ENCODE measurements at places on chromosomes 5 and 9.

GRCh38 chr5:87354496-87354895, 58.2 kb downstream of the CCNH start:
- DNase-seq = no peak

DNA sequence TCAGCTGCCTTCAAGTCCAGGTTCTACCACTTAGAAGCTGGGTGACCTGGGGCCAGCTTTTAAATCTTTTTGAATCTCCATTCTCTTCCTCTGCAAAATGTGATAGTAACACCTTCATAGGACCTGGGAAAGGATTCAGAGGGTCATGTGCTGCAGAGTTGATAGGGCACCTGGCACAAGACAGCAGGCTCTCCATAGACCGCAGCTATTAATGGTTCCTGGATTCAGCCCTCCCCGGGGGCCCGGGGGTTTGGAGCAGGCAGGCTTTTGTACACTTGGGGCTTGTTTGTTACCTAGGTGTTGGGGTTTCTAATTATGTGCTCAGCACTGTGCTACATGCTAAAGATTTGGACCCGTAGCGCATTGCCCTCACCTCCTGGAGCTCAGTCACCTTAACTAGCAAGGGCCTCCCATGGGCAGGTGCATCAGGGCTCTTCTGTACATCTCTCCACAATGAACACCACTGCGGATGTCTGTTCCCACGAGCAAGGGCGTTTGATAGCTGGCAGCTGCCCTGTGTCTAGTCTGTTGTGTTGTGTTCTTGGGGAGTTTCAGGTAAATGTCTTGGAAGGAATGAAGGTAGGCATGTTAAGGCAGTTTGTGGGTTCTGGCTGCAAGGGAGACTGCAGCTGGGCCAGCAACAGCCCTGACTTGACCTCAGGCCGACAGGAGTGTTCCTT, 12.1 kb downstream of the PRRC2B start:
- DNase-seq = no peak

GRCh38 chr5:55160493-55161209, 680 bp downstream of the GPX8 start:
- DNase-seq = no peak

- no peak for DNase-seq
Measured at GRCh38 chr5:34669931-34670516, 13.9 kb downstream of the RAI14 start.

DNA sequence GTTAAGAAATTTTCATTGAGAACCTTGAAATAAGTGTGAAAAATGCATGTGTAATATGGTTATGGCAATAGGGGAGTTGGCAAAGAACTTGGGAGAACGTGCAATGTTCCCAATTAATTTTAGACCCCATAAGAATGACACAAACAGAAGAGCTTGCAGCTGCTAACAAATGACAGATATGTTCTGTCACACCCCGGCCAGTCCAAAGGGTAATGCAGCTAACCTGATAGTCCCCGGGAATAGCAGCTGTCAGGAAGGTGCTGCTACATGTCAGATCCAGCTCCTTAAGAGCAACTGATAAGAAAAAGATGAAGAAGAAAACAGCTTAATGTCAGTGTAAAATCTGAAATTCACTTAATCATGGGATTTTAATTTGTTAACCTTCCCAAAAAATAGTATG, 30.4 kb downstream of the SEMA5A start:
- no peak for DNase-seq

- DNase-seq = no peak
Measured at GRCh38 chr5:160435532-160435931, 13.9 kb downstream of the PTTG1 start.

- no peak for DNase-seq
Measured at GRCh38 chr5:173354645-173355044, 26.4 kb upstream of the STC2 start.

GRCh38 chr5:173027905-173028304, 28.2 kb upstream of the CREBRF start:
- no peak for DNase-seq

DNA sequence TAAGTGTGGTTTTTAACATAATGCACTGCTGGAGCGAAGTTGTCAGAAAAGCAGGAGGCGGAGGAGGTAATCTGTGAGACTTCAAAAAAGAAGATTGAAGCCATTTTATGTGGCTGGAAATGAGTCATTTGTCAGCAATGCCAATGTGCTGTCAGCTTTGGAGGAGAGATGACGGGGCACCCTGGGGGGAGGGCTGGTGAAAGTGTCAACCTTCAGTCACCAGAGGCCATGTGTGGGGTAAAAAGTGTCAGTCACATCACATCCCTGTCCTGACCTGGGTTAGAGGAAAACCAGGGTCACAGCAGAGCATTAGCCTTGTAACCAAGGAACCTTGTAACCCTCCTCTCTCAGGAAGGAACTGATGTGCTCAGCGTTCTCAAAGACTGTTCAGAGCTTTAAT, 59.1 kb downstream of the TLR4 start:
- DNase-seq = no peak

DNA sequence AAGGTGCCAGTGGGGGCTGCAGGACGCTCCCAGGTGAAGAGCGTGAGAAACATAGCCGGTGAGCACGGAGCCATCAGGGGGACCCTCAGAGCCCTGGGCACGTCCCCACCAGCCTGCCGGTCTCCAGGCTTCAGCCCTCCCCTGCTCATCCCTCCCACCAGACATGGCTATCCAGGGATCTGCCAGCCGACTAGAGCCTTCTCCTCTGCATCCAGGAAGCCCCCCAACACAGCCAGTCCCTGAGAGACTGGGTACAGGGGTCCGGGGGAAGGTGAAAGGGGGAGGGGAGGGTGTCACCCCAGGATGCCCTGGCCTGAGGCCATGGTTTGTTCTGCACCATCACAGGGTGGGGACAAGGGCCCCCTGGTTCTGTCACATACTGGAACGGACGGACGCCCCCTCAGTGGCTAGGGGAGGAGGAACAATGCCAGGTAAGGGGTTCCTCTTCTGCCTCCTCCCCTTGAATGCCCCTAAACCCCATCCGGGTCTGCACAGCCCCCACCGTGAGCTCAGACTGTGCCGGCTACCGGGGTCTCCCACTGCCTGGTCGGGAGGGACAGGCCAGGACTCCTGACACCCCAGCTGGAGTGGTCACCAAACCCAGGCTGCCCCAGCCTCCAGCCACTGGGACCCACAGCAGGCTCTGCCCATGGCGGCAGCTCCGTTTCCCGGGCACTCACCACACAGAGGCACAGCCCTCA, 34.3 kb downstream of the NACC2 start:
- no peak for DNase-seq

DNA sequence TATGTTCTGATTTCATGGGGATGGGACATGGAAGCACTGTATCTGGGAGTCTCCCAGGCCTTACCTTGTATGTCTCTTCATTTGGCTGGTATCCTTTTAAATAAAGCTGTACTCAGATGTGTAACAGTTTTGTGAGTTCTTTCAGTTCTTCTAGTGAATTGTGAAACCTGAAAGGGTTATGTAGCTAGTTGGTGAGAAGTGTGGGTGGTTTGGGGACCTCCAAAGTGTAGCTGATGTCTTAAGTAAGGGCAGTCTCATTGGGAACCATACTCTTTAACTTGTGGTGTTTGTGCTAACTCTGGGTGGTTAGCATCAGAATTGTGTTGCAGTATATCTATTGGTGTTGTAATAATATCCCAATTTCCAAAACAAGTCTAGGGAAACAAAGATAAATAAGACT, 166.9 kb upstream of the CCNH start:
- DNase-seq = no peak

GRCh38 chr9:135076143-135076875, 11.2 kb upstream of the OLFM1 start:
- DNase-seq = no peak

GRCh38 chr9:90107726-90108655, 503.2 kb downstream of the GADD45G start:
- DNase-seq = no peak

DNA sequence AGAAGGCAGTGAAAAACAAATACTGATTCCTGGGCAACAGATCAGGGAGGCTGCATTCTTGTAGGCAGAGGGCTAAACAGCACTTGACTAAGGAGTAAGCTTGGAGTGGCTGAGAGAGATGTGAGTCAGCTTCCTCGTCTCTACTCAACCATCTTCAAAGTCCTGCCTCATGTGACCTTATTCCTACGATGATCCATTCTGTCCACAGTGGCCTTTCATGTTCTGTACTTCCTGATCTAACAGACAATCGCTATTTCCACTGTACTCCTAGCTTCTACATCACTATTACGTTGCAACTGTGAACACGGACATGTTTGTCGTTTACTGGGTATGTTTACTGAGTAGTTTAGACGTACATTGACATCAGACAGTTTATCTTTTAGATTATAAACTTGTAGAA, 365.4 kb downstream of the ARL15 start:
- DNase-seq = no peak

GRCh38 chr5:93915142-93915553, 173.7 kb upstream of the POU5F2 start:
- peak; percentile 26 for DNase-seq

GRCh38 chr9:37531699-37532098, 44.5 kb downstream of the FBXO10 start:
- no peak for DNase-seq

DNA sequence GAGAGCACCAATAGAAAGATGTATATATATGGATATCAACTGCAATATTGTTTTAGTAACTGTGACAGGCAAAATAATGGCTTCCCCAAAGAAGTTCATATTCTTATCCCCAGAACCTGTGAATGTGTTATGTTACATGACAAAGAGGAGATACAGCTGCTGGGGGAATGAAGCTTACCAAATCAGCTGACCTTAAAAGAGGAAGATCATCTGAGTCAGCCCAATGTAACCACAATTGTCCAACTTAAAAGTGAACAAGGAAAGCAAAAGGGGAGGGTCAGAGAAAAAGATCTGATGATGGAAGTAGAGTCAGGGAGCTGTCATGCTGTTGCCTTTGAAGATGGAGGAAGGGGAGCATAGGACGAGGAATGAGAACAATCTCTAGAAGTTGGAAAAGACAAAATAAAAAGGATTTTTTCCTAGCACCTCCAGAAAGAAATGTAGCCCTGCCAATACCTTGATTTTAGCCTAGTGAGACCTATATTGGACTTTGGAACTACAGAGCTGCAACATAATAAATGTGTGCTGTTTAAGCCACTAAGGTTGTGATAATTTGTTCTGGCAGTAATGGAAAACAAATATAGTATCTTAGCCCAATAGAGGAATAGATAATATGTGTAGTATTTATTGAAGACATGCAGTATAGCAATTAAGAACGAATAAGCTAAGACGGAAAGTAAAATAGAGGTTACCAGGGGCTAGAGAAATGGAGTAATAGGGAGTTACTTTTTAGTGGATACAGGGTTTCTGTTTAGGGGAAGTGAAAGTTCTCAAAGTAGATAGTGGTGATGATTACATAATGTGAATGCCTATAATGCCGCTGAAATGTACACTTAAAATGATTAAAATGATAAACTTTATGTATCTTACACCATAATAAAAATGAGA, 115.9 kb downstream of the PIK3R1 start:
- no peak for DNase-seq

- no peak for DNase-seq
Measured at GRCh38 chr9:131810351-131811170, 70.7 kb upstream of the RAPGEF1 start.

GRCh38 chr9:126036881-126037291, 289.7 kb downstream of the PBX3 start:
- DNase-seq = no peak

DNA sequence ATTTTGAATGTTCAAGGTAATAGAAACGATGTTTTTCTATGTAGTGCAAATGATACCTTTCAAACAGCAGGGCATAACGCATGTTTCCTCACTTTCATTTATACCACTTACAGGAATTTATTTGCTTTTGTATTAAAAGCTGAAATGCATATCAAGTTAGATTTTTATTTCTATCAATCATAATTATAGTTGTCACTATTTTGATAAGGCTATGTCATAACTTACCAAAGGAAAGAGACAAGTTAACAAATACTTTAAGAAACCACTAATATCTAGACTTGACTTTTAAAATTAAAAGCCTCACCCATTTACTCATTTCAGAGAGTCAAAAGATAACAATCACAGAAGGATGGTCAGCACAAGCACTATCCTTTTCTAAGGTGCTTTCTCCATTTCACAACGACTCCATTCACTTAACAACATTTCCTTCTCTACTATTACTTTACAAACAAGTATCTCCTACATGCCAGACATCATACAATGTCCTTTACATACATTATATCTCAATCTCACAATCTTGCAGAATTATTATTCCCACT, 12.6 kb downstream of the ERP44 start:
- no peak for DNase-seq

- DNase-seq = no peak
Measured at GRCh38 chr5:138504799-138505198, 38.2 kb downstream of the ETF1 start.

- DNase-seq = no peak
Measured at GRCh38 chr5:75622564-75622963, 11.3 kb downstream of the ANKDD1B start.

DNA sequence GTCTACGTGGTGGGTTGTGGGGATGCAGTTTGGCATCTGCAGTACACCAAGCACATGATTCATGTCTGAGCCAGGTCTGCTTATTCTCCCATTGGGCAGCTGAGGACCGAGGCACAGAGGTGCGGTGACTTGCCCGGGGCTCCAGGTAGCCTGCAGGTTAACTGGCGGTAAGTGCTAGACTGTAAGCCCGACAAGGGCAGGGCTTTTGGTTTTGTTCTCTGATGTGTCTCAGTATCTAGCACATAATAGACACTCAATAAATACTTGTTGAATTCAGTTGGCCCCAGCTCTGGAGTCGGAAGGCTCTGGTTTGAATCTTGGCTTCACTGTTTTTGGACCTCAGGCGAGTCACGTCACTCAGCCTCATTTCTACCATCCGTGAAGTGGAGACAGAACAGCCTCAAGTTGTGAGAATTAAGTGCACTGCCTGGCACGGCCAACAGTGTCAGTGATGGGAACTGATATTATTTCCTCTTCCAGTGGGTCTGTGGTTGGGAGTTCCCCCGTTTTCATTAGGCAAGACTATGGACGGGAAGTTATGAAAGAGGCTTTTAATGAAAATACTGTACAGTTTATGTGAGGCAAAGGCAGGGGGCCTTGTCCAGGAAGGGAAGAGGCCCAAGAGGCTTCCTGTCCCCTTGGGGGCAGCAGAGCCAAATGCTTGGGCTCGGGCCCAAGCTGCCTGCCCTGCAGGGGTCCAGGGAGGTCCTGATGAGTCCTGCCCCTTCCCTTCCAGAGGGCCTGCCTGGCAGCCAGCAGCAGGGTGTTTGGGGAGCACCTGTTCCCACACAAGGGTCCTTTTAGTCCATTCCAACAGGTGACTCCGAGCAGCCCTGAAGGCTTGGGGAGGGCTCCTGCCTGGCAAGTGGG, 3.3 kb downstream of the PRELID1 start:
- DNase-seq = no peak

- no peak for DNase-seq
Measured at GRCh38 chr5:148956477-148957385, 106.1 kb downstream of the SH3TC2 start.

- no peak for DNase-seq
Measured at GRCh38 chr9:33506626-33507370, 17.3 kb upstream of the ANKRD18B start.

- no peak for DNase-seq
Measured at GRCh38 chr9:130183133-130183762, 11.0 kb downstream of the NCS1 start.
